A549 treated with ZK216348 at 1 μM for 4 hours (cell line): ENCODE measurements at places on chromosomes 1 and 21. TPM values are rescaled to one million over a fixed set of nuclear protein-coding genes. Genes with fewer than 3 reads are reported as not detected.

The KMO gene
- total RNA-seq, result 0.46 to 2.0 TPM (median 1.5 TPM) in 5 replicates

The TRAF5 gene
- total RNA-seq, result 6.5 to 8.9 TPM (median 8.5 TPM) in 5 replicates

The AGPAT3 gene
- 13.8 to 25.8 TPM (median 24.2 TPM) in 5 replicates for total RNA-seq

The PMF1 gene
- 54.8 to 62.6 TPM (median 56.8 TPM) in 5 replicates for total RNA-seq

The MYOG gene
- total RNA-seq, result not detected in 5 replicates

The TCHH gene
- 0.19 to 0.36 TPM (median 0.29 TPM) in 5 replicates for total RNA-seq

The MFSD2A gene
- total RNA-seq, result 3.8 to 5.2 TPM (median 4.3 TPM) in 5 replicates

The OR2AK2 gene
- not detected in 5 replicates for total RNA-seq

The OR10Z1 gene
- not detected in 5 replicates for total RNA-seq

The OR1C1 gene
- total RNA-seq, result not detected in 5 replicates

The MOB3C gene
- total RNA-seq, result 3.1 to 4.5 TPM (median 3.7 TPM) in 5 replicates

The PYHIN1 gene
- not detected in 5 replicates for total RNA-seq

The MROH7 gene
- total RNA-seq, result not detected in 5 replicates

The WDR64 gene
- not detected in 5 replicates for total RNA-seq

The LDLRAD2 gene
- total RNA-seq, result 0.05 to 0.06 TPM in 2 of 5 replicates, not detected in the others

The ALPL gene
- 0.14 to 0.68 TPM (median 0.41 TPM) in 5 replicates for total RNA-seq

The TTLL7 gene
- total RNA-seq, result 1.4 to 4.8 TPM (median 3.0 TPM) in 5 replicates

The METTL18 gene
- total RNA-seq, result 3.4 to 8.7 TPM (median 5.3 TPM) in 5 replicates

The ST6GALNAC5 gene
- not detected in 5 replicates for total RNA-seq

The RNF220 gene
- 54.7 to 69.5 TPM (median 64.9 TPM) in 5 replicates for total RNA-seq

The IPO13 gene
- total RNA-seq, result 10.5 to 17.5 TPM (median 17.0 TPM) in 5 replicates

The C4BPA gene
- 0.33 to 0.86 TPM (median 0.78 TPM) in 5 replicates for total RNA-seq

The SYPL2 gene
- 0.07 to 0.18 TPM (median 0.08 TPM) in 5 replicates for total RNA-seq

The GPR37L1 gene
- total RNA-seq, result 0.13 to 0.18 TPM (median 0.15 TPM) in 5 replicates

The HPDL gene
- 2.5 to 4.9 TPM (median 4.3 TPM) in 5 replicates for total RNA-seq

The PSMA5 gene
- total RNA-seq, result 100 to 110 TPM (median 104 TPM) in 5 replicates

The TRAPPC10 gene
- total RNA-seq, result 16.1 to 20.6 TPM (median 18.2 TPM) in 5 replicates

The DPT gene
- not detected in 5 replicates for total RNA-seq

The S1PR1 gene
- total RNA-seq, result 0.07 to 0.08 TPM in 2 of 5 replicates, not detected in the others

The GNB1 gene
- total RNA-seq, result 175 to 218 TPM (median 209 TPM) in 5 replicates

The LRRC39 gene
- total RNA-seq, result 0.11 to 0.23 TPM (median 0.20 TPM) in 3 of 5 replicates, not detected in the others

The PDPN gene
- total RNA-seq, result not detected in 5 replicates

The LRRC71 gene
- total RNA-seq, result 0.12 to 0.24 TPM (median 0.15 TPM) in 5 replicates

The TDRD5 gene
- total RNA-seq, result 0.04 to 0.14 TPM (median 0.07 TPM) in 4 of 5 replicates, not detected in the other

The SPRR2F gene
- total RNA-seq, result not detected in 5 replicates

The LUZP1 gene
- 19.0 to 28.1 TPM (median 21.0 TPM) in 5 replicates for total RNA-seq

The VWA5B1 gene
- not detected in 5 replicates for total RNA-seq

The ACADM gene
- 28.4 to 43.1 TPM (median 31.7 TPM) in 5 replicates for total RNA-seq

The FRRS1 gene
- 1.1 to 2.2 TPM (median 1.6 TPM) in 5 replicates for total RNA-seq

The IKBKE gene
- 3.3 to 8.4 TPM (median 6.6 TPM) in 5 replicates for total RNA-seq

The CD5L gene
- not detected in 5 replicates for total RNA-seq

The CYP4B1 gene
- not detected in 5 replicates for total RNA-seq

The ECM1 gene
- 1.7 to 2.1 TPM (median 1.8 TPM) in 5 replicates for total RNA-seq

The CELA3B gene
- total RNA-seq, result not detected in 5 replicates

The MAN1C1 gene
- 0.09 to 0.63 TPM (median 0.34 TPM) in 5 replicates for total RNA-seq

The MCOLN2 gene
- 1.7 to 2.4 TPM (median 2.2 TPM) in 5 replicates for total RNA-seq

The NFIA gene
- 4.8 to 7.2 TPM (median 6.4 TPM) in 5 replicates for total RNA-seq

The MIGA1 gene
- total RNA-seq, result 3.5 to 7.8 TPM (median 6.5 TPM) in 5 replicates

The FAM151A gene
- 0.12 to 0.15 TPM in 2 of 5 replicates, not detected in the others for total RNA-seq

The RHD gene
- total RNA-seq, result not detected in 5 replicates

The KRTAP10-10 gene
- not detected in 5 replicates for total RNA-seq

The COL16A1 gene
- 3.2 to 6.7 TPM (median 5.3 TPM) in 5 replicates for total RNA-seq

The KIF2C gene
- total RNA-seq, result 36.6 to 42.0 TPM (median 40.4 TPM) in 5 replicates

The SRGAP2B gene
- total RNA-seq, result 10.3 to 22.1 TPM (median 18.9 TPM) in 5 replicates

The LCE1D gene
- not detected in 5 replicates for total RNA-seq
